Dorsolateral prefrontal cortex (tissue), 122 donors: ENCODE measurements at places on chromosomes 12 and 14. TPM values are rescaled to one million over a fixed set of nuclear protein-coding genes. Genes with fewer than 3 reads are reported as not detected.

GRCh38 chr12:12182703-12183365 is 84.0 kb downstream of the LRP6 start:
- no peak for DNase-seq

The CLEC2B gene
- 1.3 TPM for total RNA-seq

The AQP6 gene
- 2.7 TPM for total RNA-seq

- no peak for DNase-seq
Observed at GRCh38 chr12:130920723-130921381, 32.9 kb upstream of the ADGRD1 start.
